ENCODE measurements at places on chromosomes 7 and 10.

GRCh38 chr10:8034466-8035005, 20.0 kb upstream of the GATA3 start:
- peak; percentile 68 for DNase-seq

DNA sequence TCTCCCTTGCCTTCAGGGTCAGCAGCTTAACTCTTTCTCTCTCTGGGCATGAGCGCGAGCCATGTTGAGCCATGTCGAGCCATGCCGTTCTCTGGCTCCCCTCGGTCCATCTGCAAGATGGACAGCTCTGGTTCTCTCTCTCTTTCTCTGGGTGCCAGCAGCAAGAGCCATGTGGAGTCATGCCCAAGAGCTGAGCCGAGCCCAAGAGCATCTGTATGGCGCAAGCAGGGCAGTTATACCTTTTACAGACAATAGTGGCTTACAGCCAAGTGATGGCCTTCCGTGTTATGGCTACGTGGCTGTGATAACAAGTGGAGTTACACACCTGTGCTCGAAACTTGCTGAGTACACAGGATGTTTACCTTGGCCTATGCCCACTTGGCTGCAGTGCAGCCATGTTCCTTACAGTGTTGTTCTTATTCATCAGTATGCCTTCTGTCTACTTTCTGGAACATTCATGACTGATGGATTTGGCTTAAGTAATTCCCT, 327.7 kb downstream of the GLRX3 start:
- DNase-seq: peak; percentile 17

DNA sequence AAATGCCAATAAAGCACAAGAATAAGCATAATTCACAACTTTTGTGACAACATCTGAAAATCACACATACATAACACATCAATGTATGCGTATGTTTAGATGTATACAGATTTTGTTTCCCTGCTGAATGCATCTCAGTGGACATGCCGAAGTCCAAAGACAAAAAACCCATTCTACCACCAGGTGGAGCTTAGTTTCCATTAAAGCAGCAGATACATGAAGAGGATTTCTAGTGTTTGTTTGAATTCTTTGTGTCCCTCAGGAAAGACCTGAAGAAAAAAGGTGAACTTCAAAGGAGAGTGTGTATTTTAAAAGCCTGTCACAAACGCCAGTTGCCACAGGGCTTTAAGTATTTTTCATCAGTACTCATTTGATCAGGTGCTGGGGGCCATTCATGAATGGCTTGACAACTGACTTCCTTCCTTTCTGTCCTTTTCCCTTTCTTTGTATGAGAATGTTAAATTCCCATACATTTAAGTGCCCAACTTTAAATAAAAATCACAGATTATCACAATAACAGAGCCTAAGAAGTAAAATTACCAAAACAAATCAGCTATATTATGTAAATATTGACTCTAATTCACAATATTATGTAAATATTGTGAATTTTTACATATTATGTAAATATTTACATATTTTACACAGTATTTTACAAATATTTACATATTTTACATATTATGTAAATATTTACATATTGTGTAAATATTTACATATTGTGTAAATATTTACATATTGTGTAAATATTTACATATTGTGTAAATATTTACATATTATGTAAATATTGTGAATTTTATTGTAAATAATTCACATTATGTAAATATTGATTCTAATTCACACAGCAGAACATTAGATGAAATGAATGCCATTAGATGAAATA, 343.0 kb downstream of the CRPPA start:
- DNase-seq: no peak

GRCh38 chr7:150733482-150734095, 3.6 kb upstream of the GIMAP5 start:
- DNase-seq: no peak

GRCh38 chr10:131323880-131324279, 12.4 kb upstream of the TCERG1L start:
- no peak for DNase-seq

DNA sequence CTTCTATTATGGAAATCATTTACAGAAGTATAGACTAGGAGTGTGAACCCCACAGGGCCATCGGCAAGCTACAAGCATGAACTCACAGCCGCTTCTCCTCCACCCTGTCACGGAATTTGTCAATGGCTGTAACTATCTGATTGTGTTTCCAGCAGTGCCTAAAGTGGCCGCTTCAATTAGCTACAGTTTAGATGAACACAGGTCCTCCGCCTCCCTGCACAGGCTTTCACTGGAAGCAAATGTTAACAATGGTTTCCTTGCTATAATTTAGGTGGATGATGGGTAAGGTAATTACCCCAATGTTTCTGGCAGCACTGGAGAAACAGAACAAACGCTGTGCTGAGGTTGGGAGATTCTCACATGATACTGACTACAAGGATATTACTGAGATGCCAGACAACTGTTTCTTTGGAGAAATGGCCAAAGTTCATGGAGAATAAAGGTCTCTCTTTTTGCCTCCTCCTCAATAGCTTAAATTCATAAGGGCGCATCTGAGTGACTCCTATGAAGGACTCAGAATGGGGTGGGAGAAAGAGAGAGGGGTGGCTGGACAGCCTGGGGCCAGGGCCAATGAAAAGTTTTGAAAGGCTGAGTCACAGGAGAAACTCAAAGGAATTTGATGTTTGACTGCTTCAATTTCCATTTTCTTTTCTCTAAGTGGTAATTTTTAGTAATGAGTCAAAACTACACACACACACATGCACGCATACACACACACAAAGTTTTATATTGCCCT, 78.9 kb downstream of the SVIL start:
- no peak for DNase-seq

DNA sequence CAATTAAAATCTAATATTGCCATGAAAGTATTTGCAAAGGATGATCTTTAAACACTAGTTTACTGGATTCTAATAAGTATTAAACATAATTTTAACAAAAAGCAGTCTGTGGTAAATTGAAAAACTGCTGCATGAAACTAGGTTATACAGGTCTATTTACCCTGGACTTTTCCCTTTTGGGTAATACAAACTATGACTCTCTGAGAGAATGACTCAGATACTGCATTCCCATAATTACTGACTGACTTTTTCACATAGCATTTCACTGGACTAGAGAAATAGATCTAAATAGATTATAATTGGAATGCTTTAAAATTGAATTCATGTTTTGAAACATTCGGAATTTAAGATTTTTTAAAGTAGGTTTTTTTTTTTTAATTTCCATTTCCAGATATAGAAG, 395.7 kb downstream of the THSD7A start:
- DNase-seq: no peak

- peak; percentile 100 for DNase-seq
These were observed at the start of gene NOLC1 for GRCh38 chr10:102151774-102152544. TSS of gene NOLC1 (plus strand) at chr10:102152389. CDS start at chr10:102152411, 22 bp downstream.

GRCh38 chr10:99976886-99977665, 32.7 kb downstream of the DNMBP start:
- DNase-seq: no peak

DNA sequence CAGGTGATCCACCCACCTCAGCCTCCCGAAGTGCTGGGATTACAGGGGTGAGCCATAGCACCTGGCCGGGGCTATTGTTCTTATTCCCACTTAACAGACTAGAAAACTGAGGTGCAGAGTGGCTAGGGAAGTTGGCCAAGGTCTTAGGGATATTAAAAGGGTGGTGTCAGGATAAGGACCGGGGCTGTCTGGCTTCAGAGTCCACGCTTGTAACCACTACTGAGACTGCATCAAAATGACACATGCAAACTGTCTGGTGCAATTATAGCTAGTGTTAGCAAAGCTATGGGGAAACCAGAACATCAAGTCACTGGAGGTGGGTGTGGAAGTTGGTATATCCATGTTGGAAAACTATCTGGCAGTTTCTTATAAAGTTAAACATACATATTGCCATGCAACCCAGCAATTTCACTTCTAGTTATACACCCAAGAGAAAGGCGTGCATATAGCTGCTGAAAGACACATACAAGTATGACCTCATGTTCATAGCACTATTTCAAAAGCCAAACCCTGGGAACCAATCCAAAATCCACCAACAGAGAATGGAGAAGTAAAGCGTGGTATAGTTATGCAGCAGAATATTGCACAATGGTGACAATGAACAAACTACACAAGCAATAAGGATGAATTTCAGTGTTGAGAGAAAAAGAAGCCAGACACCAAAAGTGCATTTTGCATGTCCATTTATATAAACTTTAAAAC, 33.9 kb upstream of the EEPD1 start:
- no peak for DNase-seq

DNA sequence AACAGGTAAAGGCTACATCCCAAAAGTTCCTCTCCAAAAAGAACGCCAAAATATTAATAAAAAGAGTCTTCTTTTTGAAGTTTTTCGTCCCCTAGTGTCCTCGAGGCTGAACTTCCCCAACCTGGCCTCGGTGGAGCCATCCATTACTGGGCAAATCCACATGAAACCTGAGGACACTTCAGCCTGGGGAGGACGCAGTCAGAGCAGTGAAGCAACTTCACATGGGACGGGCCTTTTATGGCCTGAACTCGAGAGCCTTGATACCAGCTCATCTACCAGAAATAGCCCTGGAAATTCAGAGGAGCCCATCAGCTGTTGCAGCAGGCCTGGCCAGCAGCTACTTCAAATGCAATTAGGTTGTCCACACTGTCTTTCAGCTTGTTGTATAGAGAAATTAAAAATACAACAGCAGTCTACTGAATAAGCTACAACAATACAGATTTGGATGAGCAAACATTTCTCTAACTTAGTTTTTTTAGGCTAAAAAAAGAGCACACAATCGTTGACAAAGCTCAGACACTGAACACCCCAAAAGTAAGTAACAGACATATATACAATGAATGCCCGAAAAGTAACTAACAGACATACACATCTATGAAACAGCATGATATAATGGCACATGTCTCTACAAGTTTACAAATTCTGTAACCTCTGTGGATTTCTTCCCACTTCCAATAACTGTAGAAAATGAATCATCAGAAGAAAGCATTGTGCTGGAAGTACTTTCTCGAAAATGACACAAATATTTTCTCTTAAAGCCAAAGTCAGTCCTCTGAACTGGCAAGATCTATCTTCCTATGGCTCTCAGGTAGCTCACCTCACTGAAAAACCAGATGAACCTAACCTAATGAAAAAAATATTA, at the start of gene SVIL:
TSS of gene SVIL (minus strand) at position 208 of the 862 bp plus-strand sequence. CDS start 79,913 bp downstream, outside the sequence.
- no peak for DNase-seq

GRCh38 chr10:129740532-129741279, 223.4 kb downstream of the EBF3 start:
- DNase-seq: no peak

DNA sequence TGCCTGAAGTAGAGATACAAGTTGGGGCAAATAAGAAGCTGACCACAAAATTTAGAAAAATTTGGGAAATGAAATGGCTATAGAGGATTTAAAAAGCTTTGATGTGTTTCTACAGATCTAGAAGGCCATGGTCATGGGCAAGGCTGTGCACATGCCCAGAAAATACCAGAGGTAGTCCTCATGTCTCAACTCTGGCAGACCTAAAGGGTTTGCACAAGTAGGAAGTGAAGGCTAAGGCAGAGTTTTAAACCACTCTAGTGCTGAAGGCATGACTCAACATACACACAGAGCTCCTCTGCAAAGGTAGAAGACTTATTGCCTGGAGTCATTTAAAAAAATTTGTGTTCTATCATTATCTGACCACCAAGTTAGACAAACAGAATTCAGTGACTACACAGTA, 364.6 kb downstream of the CCSER2 start:
- DNase-seq: no peak

- DNase-seq: no peak
These were observed 248.6 kb upstream of the KLF14 start for GRCh38 chr7:130982651-130983050.

DNA sequence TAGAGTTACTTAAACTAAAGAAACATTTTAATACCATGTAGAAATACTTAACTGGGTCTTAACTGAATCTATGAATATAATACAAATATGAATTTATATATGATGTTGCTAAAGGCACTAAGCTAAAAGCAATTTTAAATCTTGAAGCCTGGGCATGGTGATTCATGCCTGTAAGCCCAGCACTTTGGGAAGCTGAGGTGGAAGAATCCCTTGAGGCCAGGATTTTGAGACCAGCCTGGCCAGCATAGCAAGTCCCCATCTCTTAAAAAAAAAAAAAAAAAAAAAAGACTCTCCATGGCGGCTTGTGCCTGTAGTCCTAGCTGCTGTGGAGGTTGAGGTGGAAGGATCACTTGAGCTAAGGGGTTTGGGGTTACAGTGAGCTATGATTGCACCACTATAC, 95.3 kb downstream of the CCSER2 start:
- DNase-seq: no peak

GRCh38 chr10:52879091-52879807, 106.7 kb upstream of the MBL2 start:
- DNase-seq: no peak

- DNase-seq: no peak
These were observed 45.5 kb upstream of the RHOBTB1 start for GRCh38 chr10:60989400-60989876.

- DNase-seq: no peak
These were observed 54.1 kb upstream of the UNC5B start for GRCh38 chr10:71158251-71158650.

DNA sequence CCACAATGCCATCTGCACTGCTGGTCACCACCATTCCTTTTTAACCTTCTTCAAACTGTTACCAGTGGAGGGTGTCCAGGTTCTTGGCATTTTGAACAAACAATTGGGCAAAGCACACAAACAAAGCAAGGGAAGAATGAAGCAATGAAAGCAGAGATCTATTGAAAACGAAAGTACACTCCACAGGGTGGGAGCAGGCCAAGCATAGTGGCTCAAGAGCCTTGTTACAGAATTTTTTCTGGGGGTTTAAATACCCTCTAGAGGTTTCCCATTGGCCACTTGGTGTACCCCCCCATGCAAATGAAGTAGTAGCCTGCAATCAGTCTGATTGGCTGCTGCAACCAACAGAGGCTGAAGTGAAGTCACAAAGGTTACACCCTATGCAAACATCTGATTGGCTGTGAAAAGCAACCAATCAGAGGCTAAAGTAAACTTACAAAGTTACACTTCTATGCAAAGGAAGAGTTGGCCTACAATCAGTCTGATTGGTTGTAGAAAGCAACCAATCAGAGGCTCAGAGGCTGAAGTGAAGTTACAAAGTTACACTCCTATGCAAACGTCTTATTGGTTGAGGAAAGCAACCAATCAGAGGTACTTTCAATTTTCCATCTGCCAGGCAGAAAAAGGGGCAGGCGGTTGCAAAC, 103.2 kb upstream of the WAC start:
- no peak for DNase-seq

GRCh38 chr10:110783509-110784107, 88.1 kb upstream of the PDCD4 start:
- DNase-seq: peak; percentile 90

- DNase-seq: no peak
These were observed 1.1 kb downstream of the CCDC126 start for GRCh38 chr7:23598296-23598695.
